ENCODE measurements at places on chromosomes 2 and 18. TPM values are rescaled to one million over a fixed set of nuclear protein-coding genes. Genes with fewer than 3 reads are reported as not detected.

Gene PRSS56
- total RNA-seq, result not detected

Gene AKAIN1
- not detected for total RNA-seq

DNA sequence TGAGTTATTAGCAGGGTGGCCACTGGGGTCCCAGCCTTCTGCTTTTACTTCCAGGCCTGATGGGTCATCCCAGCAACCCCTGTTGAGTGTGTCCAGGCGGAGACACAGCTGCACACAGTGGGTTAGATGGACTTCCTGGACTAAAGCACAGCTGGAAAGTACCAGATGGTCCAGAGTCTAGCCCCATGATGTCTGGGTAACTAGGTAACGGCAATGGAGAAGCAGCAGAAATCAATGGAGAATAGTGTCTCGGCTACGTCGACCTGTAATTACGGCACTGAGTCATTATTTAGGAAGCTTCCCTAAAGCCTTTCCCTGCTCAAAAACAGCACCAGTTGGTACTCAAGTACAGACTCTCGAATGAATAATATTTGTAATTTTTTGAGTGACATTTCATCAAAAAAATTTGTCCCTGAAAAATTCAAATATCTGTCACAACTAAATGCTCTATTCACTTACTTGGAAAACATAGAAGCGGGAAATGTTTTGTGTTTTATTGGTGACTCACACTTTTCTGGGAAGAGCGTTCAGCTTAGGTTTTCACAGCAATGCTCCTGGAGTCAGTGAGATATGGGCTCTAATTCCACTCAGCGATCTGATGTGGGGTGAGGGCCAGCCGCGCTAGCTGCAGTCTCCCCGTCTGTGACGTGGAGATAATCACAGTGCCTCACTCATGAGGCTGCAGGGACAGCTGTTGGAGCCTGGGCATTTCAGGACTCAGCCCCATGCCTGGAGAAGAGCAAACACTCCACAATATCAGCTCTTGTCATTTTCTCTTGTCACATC, 16.2 kb upstream of the ARL4C start:
- no peaks in the 10 kb centered on the region for H3K4me1 ChIP-seq
- no peak overlapping the region for H3K4me3 ChIP-seq
- no peak overlapping the region for H3K27ac ChIP-seq
- no peak for DNase-seq
- no peaks in the 10 kb centered on the region for H3K27me3 ChIP-seq

DNA sequence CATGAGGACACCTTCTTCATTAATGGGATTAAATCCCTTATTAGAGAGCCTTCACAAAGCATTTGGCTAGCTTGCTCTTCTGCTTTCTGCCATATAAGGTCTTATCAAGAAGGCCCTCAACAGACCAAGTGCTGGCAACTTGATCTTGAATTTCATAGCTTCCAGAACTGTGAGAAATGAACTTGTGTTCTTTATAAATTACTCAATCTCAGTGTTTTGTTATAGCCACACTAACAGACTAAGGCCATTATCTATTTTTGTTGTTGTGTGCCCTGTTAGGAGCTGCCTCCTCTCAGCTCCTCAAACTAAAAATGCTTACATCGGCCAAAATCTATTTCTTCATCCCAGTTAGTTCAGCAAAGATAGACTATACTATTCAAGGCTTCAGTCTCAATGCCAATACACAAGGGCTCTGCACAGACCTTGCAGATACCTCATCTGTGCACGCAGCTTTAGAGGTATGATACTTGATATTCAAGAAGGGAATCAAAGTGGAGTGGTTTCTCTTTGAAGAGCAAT, 182.9 kb downstream of the GPD2 start:
- no peak for DNase-seq
- no peak overlapping the region for H3K4me3 ChIP-seq
- H3K27me3 ChIP-seq, result no peaks in the 10 kb centered on the region
- no peak overlapping the region for H3K27ac ChIP-seq
- no peaks in the 10 kb centered on the region for H3K36me3 ChIP-seq
- no peaks in the 10 kb centered on the region for H3K4me1 ChIP-seq

DNA sequence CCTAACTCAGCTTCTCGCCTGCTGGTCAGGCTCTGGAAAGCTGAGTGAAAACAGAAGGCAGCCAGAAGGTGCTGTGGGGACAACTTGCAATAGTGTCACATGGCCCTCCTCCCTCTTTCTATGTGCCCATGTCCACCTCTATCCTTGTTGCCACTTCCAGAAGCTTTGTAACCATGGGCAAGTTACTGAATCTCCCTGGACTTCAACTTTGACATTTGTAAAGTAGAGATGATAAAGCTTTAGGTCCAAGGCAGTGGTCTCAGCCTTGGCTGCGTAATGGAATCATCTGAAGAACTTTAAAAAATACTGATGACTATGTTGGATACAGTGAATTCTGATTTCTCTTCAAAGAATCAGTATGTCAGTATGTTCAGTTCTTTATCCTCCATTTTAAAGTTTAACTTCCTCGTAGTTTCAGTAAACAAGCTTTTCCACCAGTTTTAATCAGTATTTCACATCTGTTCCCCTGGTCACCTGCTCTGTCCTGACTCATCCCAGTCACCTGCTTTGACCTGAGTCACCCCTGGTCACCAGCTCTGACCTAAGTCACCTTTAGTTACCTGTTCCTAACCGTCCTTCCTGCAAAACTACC, 245.2 kb upstream of the STON1 start:
- no peak overlapping the region for H3K27ac ChIP-seq
- no peaks in the 10 kb centered on the region for H3K27me3 ChIP-seq
- H3K4me3 ChIP-seq, result no peak overlapping the region
- no peaks in the 10 kb centered on the region for H3K36me3 ChIP-seq
- no peak for DNase-seq
- no peaks in the 10 kb centered on the region for H3K4me1 ChIP-seq

- H3K36me3 ChIP-seq, result no peaks in the 10 kb centered on the region
- no peak overlapping the region for H3K27ac ChIP-seq
- no peak overlapping the region for H3K4me3 ChIP-seq
- no peaks in the 10 kb centered on the region for H3K27me3 ChIP-seq
Observed at GRCh38 chr2:27074738-27075565, 3.5 kb upstream of the EMILIN1 start.

GRCh38 chr2:190582019-190582418, 47.5 kb upstream of the NEMP2 start:
- H3K27ac ChIP-seq, result no peak overlapping the region
- no peaks in the 10 kb centered on the region for H3K36me3 ChIP-seq
- no peak overlapping the region for H3K4me3 ChIP-seq
- no peak for DNase-seq
